Left lung (tissue), 14 donors: ENCODE measurements at places on chromosomes 1 and 21. TPM values are rescaled to one million over a fixed set of nuclear protein-coding genes. Genes with fewer than 3 reads are reported as not detected.
A peak's percentile ranks its signal among the peaks of the same experiment; 100 is the strongest.

DNA sequence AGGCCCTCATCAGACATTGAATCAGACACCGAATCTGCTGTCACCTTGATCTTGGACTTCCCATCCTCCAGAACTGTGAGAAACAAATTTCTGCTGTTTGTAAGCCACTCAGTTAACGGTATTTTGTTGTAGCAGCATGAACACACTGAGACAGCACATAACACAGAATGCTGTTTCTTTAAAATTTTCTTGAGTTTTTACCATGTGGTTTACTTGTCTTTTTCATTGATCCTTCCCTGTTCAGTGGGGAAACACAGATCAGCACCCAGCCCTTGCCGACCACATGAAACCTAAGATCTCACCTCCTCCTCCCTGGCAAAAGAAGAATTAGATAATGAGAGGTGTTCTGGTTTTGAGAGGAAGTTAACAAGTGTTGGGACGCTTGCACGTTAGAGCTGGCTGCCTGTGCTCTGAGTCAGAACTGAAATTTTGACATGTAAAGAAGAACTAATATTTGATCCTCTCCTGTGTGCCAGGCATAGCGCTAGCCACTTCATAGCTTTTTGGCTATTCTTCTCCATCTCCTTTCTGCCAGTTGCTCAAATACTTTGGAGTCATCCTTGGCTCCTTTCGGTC, 179.6 kb downstream of the DHRS3 start:
- DNase-seq, result no peak

- no peak for DNase-seq
Measured at GRCh38 chr1:109641078-109641740, 14.7 kb upstream of the GSTM4 start.

GRCh38 chr1:145855426-145855948, 3.4 kb downstream of the PIAS3 start:
- DNase-seq, result no peak

DNA sequence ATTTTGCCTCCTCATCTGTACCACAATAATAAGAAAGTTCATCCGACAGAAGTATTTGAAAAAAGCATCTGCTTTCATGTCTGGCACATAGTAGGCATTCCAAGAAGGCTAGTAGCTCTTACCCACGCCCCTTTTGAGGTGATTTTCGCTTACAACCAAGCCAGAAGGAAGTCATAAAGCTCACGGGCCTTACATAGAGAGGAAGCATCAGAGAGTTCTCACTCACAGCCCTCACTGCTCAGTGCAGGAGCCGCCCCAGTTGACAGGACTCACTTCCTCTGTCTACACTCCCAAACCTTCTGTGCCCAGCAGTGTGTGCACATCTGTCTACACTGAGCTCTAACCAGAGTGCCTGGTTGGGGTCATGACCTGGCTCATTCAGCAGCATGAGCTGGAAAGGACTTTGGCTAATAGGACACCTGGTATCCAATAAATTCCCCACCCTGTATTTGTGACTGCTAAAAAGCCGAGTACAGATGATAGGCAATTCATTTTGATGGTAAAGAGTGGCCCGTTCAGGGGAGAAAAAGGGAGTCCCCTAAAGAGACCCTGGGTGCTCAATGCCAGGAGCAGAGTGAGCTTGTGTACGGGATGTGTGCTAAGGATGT, 36.8 kb upstream of the DUSP10 start:
- DNase-seq, result no peak

- no peak for DNase-seq
Measured at GRCh38 chr1:94738371-94738770, 81.8 kb upstream of the SLC44A3 start.

GRCh38 chr1:43878854-43879253, 54.7 kb upstream of the ARTN start:
- DNase-seq, result no peak

DNA sequence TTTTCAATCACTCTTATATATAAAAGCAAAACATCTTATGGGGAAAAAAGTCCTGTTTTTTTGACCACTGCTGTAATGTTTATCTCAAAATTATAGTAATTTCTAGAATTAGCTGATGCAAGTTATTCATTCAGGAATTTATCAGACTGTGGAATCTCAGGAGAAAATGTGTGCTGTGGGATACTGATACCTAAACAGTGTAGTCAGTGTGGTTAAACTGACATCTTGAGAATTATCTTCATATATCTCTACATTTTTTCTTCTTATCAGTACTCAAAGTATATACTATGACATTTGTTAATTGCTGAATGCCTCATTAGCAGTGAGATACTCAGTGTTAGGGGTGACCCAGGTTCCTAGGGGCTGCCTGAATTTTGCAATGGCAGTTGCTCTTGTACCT, 839.3 kb downstream of the KCNT2 start:
- no peak for DNase-seq

DNA sequence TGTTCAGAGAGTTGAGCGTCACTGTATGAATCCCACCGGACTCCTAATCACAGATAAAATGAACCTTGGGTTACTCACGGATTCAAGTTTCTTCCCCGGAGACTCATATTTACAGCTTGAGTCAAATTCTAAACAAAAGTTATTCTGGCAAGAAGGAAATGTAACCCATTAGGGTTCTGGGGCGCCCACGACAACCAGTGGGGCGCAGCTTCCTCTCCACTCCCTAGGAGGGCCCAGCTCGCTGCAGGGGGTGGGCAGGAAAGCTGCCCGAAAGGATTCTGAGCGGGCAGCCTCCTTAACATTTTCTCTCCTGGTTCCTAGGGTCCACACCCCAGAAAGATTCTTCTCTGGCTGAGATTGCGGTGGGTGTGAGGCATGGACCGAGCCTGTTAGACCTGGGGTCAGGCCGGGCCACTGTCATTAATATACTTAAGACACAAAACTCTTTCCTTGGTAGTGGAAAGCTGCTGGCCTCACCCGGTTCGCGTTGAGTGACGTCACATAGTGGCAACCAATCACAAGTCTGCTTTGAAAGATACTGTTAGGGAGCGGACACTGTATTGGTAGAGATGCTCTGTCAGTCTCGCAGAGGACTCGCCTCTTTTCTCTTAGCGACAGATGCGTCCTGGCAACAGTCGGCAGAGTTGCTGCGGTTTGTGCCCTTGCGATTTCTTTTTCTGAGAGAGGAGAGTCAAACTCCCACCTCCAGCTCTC, 13.6 kb upstream of the MCOLN3 start:
- peak; percentile 92 for DNase-seq

DNA sequence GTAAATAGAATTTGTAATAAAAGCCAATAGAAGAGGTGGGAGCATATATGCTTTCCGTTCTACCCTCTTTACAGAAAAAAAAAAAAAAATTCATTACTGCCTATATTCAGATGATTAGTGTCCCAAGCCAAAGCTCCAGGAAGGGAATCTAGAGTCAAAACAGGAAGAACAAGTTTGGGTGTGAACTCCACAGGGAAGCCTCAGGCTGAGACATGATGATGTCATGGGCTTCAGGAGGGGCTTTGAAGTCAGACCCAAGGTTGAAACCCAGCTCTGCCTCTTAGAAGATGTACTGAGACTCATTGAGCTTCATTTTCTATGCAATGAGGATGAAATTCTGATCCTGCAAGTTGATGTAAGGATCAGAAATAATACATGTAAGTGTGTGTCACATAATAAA, 250.0 kb upstream of the ADGRL2 start:
- peak; percentile 38 for DNase-seq

GRCh38 chr1:167704715-167705114, 17.1 kb upstream of the MPZL1 start:
- no peak for DNase-seq

DNA sequence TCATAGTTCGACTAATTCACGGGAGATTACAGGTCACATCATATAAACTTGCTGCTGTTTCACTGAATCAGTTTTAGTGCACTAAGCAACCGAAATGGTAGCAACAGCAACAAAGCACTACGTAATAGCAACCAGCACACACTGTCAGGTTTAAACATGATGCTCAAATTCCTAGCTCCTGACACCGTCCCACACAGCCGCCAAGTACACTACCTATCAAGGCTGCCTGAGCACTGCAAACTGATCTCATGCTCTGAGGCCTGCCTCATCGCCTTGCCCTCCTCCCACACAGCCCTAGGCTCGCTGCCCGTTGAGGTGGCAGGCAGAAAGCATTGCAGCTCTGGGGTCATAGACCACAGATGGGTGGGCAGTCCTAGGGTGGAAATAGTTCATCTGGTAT, 12.4 kb downstream of the LAMC2 start:
- DNase-seq, result no peak

DNA sequence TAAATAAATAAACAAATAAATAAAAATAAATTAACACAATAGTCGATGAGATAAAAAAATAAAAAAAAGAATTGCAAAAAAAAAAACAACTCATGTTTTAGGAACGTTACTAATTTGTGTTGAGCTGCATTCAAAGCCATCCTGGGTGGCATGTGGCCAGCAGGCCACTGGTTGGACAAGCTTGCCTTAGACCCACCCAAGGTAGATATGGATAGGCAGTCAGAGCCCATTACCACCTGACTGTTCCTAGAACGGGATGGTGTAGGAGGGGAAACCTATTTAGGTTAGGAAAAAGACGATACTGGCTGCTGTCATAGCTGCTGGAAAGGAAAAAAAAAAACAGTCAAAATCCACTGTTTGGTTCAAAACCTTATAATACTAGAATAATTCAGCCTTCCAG, 40.8 kb downstream of the HTR6 start:
- no peak for DNase-seq

DNA sequence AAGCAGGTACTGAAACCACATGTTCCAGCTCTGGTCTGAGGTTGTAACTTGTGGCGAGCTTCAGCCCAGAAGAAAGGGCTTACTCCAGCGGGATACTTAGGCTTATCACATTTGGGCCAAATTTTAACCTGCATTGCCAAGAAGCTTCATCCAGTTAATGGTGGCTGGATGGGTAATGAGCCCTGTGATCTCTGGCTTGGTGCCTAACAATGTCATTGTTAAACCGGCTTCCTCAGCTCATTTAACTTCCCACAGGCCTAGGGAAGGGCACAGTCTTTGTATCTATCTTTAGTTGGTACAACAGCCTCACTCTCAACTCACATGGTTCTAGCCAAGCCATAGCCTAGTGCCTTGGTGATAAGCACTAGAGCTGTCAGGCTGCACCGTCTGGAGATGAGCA, 43.6 kb upstream of the CCDC190 start:
- DNase-seq, result no peak

DNA sequence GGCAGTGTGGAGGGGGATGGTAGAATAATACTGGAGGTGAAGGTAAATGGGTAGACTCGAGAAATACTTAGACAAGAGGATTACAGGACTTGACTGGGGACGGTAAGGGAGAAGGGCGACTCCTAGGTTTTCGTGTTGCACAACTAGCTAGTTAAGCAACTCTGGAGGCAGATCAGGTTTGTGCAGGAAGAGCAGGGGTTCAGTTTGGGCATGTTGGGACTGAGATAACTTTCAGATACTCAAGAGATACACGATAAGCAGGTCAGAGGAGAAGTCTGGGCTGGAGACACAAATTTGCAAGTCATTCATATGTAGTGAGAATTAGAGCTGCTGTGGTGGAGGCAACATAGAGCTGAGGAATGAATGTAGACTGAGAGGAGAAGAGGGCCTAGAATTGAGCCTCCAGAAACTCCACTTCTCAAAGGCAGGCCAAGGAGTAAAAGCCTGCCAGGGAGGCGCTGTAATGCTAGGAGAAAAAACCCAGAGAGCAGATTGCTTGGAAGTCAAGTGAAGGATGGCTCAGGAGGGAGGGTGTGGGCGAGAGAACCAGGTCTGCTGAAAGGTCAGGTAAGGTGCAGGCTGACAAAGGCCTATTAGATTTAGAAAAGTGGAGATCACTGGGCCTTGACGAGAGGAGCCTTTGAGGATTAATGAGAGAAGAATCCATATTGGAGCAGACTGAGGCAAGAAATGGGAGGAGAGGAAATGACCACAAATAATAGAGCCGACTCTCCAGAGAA, 20.8 kb downstream of the MAB21L3 start:
- DNase-seq, result no peak

GRCh38 chr1:226589008-226589733, 40.6 kb downstream of the STUM start:
- no peak for DNase-seq

DNA sequence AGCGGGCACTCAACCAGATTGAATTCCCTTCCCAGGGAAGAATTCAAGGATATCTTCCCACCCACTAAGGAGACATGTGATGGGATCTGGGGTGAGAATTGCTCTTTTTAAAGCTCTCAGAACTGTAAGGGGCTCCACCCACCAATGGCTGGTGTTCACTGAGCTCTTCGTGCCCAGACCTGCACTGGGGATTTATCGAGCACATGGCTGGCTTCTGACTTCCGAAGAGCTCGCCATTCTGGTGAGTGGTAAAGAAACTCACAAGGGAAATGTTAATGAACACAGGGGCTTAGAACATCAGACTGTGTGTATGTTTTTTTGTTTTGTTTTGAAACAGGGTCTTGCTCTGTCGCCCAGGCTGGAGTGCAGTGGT, 9.8 kb downstream of the PADI3 start:
- no peak for DNase-seq

GRCh38 chr1:111776391-111776790, 20.7 kb downstream of the DDX20 start:
- no peak for DNase-seq

APOBEC4 gene
- polyA plus RNA-seq, result 0.49 TPM

PGLYRP4 gene
- polyA plus RNA-seq, result not detected

SRSF11 gene
- 472 TPM for polyA plus RNA-seq

HES2 gene
- polyA plus RNA-seq, result 0.06 TPM

LRRC71 gene
- polyA plus RNA-seq, result 5.5 TPM

ATP1A1 gene
- polyA plus RNA-seq, result 235 TPM

VHLL gene
- polyA plus RNA-seq, result not detected

MIB2 gene
- polyA plus RNA-seq, result 43.2 TPM
